Left kidney (tissue), 8 donors: ENCODE measurements at places on chromosomes 2 and 18.

DNA sequence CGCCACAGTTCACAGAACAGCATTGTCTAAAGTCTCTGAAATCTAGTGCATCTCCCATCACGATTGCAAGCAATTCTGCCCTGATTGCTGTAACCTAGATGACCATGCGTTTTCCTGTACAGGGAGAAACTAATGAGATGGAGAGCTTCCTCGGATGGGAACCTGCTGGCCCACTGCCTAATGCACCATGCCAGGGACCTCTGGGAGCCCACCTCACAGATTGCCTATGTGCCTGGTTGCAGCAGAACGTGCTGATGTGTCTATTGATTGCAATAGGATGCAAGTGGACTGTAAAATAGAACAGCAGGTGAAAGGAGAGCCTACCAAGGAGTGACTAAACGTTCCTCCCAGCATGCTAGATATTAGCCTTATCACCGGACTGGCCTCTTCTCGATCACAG lies 141.0 kb upstream of the RAB12 start:
- no peak for DNase-seq

DNA sequence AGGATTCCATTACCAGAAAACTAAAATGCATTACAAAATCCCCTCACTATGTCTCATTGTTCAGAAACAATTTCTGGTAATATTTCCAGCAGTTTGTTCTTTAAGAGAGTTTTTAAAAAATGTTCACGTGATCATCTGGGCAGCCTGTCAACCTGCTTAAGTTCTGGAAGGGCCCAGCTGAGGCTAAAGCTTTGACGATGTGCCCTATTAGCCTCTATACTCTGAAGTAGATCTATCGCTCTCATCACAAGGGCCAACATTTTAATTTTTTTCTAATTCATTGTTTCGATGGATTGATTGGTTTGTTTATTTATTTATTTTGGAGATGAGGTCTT lies 205.8 kb downstream of the PRKCE start:
- DNase-seq: no peak

GRCh38 chr2:208906330-208906729 lies 499.7 kb downstream of the PTH2R start:
- no peak for DNase-seq

- no peak for DNase-seq
Observed at GRCh38 chr2:218566296-218566695, 1.9 kb downstream of the USP37 start.

- no peak for DNase-seq
Observed at GRCh38 chr2:74205596-74205995, 7.2 kb downstream of the MTHFD2 start.

DNA sequence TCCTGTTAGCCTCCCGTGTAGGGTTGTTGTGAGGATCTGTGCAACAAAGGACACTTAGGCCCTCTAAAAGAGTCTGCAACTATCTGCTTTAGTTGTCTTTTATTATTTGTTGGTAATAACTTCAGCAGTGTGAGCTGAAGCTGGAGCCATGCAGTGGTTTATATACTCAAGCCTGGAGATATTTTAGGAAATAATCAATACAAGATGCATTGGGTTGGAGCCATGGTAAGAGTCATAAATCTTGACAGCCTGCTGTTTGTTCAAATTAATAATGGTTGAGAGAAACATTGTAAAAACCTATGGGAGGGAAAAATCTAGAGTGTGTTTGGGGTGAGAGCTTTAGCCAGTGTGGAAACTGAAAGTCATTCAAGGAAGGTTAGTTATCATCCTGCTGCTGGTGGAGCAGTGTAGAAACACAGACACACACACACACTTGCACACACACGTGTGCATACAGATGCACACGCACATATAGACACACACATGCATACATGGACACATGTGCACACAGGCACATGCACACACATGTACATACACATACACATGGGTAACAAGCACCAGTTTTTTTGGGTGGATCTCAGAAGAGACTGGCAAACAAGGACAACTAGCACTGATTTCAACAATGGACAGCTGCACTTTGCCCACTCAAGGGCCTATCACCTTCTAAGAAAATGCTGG lies 51.0 kb downstream of the ACOXL start:
- DNase-seq: no peak

GRCh38 chr2:20165677-20166509 lies 59.0 kb downstream of the SDC1 start:
- no peak for DNase-seq

DNA sequence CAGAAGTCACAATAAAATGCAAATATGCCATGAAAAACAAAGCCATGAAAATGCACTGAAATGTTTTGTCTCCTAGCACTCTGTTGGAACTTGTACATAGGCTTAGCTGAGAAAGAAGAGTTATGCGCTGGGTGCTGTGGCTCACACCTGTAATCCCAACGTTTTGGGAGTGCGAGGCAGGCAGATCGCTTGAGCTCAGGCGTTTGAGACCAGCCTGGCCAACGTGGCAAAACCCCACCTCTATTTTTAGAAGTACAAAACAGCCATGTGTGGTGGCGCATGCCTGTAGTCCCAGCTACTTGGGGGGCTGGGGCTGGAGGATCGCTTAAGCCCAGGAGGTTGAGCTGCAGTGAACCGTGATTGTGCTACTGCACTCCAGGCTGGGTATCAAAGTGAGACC lies 39.9 kb downstream of the IRS1 start:
- no peak for DNase-seq

GRCh38 chr2:233799716-233800115 lies 21.6 kb downstream of the MROH2A start:
- no peak for DNase-seq

DNA sequence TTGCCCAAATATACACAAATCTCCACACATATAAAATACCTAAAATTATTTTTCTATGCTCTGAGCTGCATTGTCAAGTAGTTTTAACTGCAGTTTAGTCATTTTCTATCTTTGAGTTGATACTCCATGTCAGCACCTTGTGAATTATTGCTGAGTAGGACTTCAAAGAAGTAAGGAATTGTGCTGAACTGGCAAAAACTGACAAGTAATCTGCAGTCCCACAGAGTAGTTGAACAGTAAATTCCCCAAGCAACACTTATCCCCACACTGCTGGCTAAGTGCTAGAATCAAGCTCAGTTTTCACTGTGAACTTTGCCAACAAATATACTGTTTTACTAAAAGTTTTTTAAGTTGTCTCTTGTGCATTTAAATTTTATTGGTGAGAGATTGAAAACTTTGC lies 141.8 kb upstream of the ST6GAL2 start:
- no peak for DNase-seq

DNA sequence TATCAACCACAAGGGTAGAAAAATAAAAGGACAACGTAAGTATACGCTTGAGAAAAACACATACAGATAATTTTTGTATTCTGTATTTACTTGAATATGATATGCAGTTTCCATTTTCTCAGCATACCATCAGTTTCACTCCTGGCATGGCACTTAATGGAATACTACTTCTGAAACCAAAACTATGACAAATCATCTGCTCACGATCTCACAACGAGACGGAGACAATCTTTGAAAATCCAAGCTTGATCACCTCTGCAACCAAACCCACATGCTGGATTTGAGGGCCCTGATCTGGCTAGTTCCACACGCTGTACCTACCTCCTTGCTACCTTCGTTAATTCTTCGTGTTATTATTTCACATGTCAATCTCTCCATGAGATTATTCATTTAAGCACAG lies 387.6 kb downstream of the NBAS start:
- no peak for DNase-seq

DNA sequence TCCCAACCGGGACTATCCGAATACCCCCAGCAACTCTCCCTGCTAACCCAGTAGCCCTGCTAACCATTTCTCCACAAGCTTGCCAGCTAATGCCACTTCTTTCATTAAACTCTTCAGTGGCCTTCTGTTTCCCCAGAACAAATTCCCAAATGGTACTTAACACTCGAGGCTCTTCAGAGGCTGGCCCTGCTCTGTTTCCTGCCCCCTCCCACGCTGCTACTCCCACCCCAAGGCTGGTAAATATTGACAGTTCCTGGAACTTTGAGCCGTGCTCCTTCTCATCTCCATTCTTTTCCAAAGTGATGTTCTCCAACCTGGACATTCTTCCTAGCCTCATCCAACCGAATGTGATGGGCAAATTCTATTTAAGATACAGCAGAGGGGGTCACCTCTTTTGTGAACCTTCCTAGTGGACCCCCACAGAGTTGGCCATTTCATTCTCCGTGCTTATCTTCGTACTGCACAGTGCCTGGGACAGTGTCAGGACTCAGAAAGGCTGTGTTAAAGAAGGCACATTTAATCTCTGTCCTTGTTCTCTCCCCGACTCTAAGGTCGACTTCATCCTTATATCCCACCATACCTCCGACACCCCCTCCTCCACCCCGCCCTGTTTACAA lies 3.2 kb upstream of the KIDINS220 start:
- DNase-seq: no peak

DNA sequence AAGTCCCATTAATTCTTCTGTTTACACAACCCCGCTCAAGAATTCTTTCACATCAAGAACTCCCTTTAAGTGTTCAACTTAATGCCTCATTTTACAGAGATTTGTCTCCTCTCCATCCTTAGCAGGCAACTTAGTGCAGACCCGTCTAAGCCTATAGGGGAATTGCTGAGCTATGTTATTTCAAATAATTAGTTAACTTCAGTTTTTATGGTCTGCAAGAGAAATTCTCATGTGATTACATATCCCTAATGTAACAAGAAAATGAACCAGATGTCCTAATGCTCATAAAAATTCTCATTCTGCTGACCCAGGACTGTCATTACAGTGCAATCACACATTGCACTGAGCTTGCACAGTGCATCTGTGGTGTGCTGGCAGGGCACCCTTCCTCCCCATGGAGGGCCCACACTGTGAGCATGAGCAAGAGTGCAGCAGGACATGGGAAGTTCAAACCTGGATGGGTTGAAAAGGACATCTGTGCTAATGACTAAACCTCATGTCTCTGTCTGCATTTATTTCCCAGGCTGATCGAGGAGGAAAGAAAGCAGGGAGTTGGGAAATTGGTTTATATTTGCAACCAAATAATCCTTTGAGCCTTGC lies 97.1 kb downstream of the COL5A2 start:
- no peak for DNase-seq

- no peak for DNase-seq
Observed at GRCh38 chr2:5140347-5140746, 551.8 kb upstream of the SOX11 start.

GRCh38 chr18:74215863-74216262 lies 67.5 kb downstream of the TIMM21 start:
- no peak for DNase-seq

DNA sequence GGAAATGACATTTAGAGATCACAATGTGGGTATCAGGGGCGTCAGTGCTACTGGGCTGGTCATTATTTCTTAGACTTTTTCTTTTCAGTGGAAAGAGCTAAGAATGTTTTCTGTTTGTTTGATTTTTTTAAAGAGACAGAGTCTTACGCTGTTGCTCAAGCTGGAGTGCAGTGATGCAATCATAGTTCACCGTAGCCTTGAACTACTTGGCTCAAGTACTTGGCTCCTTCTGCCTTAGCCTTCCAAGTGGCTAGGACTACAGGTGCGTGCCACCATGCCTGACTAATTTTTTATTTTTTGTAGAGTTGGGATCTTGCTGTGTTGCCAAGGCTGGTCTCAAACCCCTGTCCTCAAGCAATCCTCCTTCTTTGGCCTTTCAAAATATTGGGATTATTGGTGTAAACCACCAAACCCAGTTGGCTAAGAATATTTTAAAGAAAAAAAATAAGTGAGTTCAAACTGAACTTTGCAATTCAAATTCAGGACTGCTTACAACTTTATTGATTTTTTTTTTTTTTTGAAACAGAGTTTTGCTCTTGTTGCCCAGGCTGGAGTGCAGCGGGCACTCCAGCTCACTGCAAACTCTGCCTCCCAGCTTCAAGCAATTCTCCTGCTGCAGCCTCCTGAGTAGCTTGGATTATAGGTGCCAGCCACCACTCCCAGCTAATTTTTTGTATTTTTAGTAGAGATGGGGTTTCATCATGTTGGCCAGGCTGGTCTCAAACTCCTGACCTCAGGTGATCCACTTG lies 154.2 kb downstream of the MIB1 start:
- DNase-seq: no peak

GRCh38 chr2:160353166-160353565 lies 140.4 kb downstream of the RBMS1 start:
- DNase-seq: no peak

- peak; percentile 35 for DNase-seq
Observed at GRCh38 chr18:12656938-12657683, 796 bp downstream of the SPIRE1 start.

- DNase-seq: no peak
Observed at GRCh38 chr2:226881287-226881686, 45.4 kb downstream of the RHBDD1 start.

DNA sequence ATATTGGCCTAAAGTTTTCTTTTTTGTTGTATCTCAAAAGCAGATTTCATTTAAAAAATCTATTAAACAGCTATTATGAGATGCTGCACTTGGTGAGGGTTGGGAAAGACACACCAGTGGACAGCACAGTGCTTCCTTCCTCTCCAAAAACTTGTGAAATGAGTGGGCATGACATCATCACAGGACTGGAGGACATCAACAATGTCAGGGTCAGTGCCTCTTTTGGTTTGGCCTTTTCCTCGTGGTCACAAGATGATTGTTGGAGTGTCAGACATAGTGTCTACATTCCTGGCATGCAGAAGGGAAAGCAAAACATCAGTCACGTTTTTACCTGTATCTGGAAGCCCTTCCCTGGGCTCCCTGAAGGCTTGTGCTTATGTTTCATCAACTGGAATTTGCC lies 49.6 kb downstream of the IL1R2 start:
- no peak for DNase-seq

DNA sequence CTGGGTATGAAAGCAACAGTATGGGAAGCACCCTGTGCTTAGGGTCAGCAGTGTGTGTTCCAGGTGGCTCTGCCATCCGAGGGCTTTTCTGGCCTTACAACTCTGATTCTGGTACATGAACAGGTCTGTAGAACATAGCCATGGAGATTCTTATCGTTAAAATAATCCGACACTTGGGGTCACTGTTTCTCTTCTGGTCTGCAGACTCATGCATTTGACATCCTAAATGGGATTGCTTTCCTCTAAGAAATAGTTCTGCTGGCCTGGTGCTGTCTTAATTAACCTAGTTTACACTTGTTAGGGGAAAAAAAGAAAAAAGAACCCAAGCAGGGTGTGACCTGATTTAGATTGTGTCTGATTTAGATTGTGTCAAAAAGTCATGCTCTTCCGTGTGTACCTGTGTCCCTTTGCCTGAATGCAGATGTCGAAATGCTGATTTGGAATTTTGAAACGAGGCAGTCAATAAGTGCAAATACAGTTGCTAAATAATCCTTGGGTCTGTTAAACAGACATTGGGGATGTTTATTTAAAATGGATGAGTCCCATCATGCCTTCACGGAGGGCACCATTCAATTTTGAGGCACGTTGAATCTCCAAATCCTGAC lies 59.6 kb downstream of the TRPM8 start:
- DNase-seq: peak; percentile 70

- no peak for DNase-seq
Observed at GRCh38 chr2:39646267-39646666, 19.4 kb upstream of the TMEM178A start.

GRCh38 chr2:217897816-217898806 lies 104.7 kb downstream of the TNS1 start:
- no peak for DNase-seq
